Motor neuron (in vitro differentiated cells): ENCODE measurements at places on chromosomes 1 and 21. TPM values are rescaled to one million over a fixed set of nuclear protein-coding genes. Genes with fewer than 3 reads are reported as not detected.

GRCh38 chr1:231417513-231417912, 4.6 kb downstream of the EGLN1 start:
- ATAC-seq = no peak

DNA sequence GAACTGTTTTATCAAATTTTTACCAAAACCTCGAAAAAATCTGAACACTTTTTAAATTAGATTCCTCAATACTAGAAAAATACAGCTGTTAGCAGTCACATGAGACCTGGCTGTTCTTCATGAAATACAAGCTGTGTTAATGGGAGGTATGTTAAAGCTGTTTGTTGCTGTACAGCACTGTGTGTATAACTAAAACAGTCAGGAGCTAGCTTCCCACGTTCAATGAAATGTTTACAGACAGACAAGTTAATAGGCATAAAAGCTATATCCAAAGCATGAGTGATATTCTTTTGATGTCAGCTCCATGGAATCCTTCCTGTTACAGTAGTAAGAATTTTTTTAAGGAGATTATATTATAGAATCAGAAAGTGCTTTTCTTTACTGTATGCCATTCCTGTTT, 223.2 kb upstream of the FOXD3 start:
- no peak for ATAC-seq

DNA sequence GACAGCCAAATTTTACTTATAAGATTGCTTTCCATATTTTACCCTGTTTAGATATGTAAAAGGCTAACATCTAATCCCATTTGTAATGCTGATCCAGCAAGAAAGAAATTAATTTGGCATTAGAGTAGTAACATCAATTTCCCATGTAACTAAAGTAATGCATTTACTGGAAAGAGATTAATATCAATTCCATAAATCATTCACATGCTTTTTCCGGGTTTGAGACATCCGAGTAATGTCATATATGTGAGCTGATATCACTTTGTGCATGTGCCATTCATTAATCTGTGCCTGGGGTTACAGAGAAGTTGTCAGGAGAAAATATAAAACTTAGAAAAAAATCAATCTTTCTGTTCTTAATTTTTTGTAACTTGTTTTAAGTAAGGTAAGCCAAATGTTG, 206.1 kb downstream of the AGBL4 start:
- no peak for ATAC-seq

DNA sequence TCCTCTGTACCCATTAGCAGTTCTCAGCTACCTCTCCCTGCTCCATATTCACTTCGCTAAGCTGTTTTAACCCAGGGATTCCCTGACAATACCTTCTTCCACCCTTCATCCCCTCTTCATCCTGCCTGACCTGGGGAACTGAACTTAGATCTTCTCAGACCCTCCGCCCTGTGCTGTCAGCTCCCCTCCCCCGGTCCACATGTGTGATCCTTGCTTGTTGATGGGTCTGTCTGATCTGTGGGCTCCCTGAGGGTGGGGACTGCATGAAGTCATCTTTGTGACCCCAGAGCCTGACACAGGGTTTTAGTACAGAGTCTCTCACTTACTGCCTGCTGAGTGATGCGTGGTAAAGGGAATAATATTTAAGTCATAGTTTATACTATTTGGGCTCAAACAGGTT, 11.8 kb downstream of the CHAF1B start:
- ATAC-seq = no peak

DNA sequence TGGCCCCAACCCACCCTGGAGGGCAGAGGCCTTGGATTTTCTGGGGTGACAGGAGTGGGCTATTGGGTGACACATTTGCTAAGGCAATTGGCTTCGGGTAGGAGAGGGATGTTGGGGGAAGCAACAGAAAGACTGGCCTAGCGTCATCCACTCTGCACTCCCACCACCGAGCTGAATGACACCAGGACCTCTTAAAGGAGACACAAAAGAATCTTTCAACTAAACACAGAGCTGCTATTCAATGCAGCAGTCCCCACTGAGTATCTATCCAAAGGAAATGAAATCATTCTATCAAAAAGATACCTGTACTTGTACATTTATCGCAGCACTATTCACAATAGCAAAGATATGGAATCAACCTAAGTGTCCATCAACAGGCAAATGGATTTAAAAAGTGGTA, 6.2 kb downstream of the TFF2 start:
- no peak for ATAC-seq

Gene HMCN1
- total RNA-seq = 11.3 and 15.4 TPM in 2 replicates

GRCh38 chr1:119291611-119292206, 76.9 kb upstream of the HAO2 start:
- no peak for ATAC-seq

GRCh38 chr1:54498383-54499096, 49.5 kb upstream of the ACOT11 start:
- peak; percentile 47 for ATAC-seq

DNA sequence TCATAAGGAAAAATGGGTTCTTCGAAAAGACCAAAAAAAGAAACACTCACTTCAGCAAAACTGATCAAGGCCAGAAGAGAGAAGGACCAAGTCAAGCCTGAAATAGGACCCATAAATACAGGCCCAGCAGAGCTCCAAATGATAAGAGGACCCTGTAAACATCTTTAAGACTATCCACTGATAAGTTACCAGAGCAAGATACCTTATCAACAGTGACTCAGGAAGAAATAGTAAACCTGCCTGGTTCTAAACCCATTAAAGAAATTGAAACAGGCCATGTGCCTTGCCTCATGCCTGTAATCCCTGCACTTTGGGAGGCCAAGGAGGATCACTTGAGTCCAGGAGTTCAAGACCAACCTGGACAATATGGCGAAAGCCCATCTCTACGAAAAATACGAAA, 81.8 kb upstream of the ERRFI1 start:
- no peak for ATAC-seq

DNA sequence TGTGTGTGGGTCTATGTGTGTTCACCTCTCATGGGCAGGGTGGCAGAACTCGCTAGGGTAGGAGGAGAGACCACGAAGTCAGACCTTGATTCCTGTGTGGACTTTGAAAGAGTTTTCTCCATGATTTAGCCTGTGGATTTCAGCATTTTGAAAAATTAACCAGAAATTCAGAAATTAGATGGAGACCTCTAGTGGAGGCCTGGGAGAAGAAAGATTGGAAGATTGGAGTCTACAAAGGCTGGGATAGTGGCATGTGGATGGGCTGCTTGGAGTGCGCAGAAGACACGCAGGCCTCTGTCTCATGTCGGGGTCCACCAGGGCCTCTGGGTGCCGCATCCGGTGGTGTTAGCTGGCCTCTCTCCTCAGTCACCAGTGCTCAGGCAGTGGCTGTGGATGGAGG, 18.9 kb upstream of the IGSF5 start:
- ATAC-seq = no peak

- ATAC-seq = no peak
These were observed 38.6 kb upstream of the MAGOH start for GRCh38 chr1:53276902-53277281.

GRCh38 chr21:24823247-24823646, 784.0 kb downstream of the MRPL39 start:
- no peak for ATAC-seq

DNA sequence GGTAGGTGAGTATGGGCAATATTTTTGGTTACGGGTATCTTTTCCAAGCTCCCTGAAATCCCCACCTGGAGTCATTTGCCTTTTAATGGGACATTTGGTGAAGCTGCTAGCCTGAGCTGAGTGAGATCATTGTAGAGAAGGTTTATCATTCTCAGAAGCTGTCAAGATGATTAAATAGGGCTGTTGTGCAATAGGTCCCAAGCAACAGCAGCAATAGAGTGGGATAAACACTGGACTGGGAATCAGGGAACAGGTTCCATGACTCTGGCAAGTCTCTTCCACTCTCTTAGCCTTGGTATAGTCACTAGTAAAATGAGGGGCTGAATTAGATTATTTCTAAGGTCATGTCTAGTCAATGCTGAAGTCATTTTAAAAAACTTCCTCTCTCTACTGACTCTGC, 30.3 kb upstream of the FAM78B start:
- peak; percentile 62 for ATAC-seq

Gene PGBD5
- total RNA-seq = 7.1 and 9.3 TPM in 2 replicates

GRCh38 chr1:188615321-188615720, 1786.6 kb downstream of the PLA2G4A start:
- no peak for ATAC-seq

DNA sequence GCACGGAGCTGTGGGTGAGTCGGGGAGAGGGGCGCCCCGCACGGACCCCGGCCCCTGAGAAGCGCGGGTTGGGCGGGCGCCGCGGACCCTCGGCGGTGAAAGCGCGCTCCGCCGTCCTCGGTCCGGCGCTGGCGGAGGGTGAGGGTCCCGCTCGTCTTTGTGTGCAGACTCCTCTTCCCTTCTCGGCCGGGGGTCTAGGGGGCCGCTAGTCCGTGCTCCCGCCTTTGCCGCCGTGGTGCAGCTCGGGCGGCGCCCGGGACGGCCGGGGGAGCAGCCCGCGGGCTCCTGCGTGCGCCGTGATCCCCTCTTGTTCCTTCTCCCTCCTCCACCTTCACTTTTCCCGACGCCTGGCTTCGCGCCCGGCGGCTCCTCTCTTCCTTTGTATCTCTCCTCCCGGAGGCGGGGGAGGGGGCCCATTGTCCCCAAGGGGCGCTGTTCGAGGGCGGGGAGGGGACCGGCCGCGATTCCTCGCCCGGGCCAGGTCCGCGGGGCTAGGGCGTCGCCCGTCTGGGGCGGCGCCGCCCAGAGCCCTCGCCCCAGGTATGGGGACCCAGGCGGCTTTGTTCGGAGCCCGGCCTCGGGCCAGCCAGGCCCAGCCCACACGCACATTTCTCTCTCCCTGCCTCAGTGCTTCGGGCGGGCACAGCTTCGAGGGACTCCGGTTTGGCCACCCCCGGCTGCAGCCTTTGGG, 519 bp downstream of the FNBP1L start:
- peak; percentile 43 for ATAC-seq

DNA sequence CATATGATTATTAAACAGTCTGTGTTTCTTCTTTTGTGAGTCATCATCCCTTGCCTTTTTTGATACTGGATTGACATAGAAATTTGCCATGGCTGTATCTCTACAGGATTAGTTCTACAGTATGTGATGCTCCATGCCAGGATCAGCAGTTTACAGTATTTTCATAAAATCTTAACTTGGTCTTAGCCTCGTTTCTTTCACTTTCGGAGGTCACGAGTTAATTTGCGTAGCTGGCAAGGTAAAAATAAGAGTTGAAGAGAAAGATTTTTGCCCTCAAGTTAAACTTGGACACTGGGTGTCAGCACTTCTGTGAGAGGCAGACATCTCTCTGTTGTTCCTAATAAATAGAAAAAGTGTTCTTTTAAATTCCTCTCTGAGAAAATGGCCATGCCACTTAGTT, 79.1 kb downstream of the CACNA1E start:
- no peak for ATAC-seq

Gene EDN2
- 0.23 and 0.26 TPM in 2 replicates for total RNA-seq

DNA sequence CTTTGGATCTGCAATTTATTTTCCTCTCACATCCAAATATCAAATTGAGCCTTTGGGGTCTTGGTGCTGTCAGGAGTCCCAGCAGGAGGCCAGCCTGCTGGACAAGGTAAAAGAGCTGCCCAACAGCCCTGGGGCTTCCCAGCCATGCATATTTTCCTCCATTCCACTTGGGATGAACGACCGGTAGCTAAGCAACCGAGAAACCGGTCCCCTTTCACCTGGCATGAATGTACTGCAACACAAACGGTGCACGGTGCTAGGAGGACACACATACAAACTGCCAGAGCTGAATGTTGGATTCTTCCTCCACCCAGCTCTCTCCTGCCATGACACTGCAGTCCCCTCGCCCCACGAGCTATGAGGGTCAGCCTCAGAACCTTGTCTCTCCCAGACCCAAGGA, 42.7 kb downstream of the BCAR3 start:
- peak; percentile 38 for ATAC-seq

DNA sequence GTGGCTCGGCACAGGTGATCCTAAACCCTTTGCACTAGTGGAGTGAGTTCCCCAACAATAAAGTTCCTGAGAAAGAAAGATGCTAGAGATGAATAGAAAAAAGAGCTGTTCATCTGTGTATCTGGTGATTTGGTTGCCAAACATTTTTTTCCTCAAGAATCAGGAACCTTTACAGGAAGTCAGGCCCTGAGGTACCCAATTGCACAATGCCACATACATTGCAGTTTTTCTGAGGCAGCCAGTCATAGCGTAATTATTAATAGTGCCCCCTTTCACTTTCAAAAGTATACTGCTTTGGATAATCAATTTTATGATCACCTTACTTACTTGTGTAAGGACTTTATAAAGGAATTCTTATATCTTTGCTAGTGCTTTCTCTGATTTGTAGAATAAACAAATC, 346.3 kb upstream of the POU3F1 start:
- no peak for ATAC-seq

Gene KLHDC9
- total RNA-seq = not detected in 2 replicates

DNA sequence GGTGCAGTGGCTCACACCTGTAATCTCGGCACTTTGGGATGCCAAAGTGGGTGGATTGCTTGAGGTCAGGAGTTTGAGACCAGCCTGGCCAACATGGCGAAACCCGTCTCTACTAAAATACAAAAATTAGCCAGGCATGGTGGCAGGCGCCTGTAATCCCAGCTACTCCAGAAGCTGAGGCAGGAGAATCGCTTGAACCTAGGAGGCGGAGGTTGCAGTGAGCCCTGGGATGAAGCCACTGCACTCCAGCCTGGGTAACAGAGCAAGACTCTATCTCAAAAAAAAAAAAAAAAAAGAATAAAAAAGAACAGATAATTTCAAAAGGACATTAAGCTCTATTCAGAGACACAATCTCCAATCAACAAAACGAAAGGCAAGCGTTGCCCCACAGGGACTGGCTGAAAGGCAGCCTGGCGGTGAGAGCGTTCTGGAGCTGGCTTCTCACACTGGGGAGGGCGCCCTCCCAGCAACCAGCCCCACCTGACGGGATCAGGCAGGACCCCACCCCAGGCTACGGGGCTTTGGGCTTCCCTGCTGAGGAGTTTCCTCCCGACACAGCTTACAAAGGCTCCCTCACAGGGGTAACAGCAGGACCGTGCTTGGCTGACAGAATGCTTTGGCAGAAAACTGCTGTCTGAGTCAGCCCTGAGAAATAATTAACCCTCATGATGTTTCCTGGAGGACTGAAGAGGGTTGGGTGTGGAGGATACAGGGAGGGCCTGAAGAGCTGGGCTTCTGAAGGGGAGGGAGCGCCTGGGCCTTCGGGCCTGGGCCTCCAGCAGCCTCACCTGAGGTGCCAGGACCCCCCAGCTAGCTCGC, 31.1 kb upstream of the SRP9 start:
- ATAC-seq = peak; percentile 99

Gene OR2M7
- total RNA-seq = not detected in 2 replicates

DNA sequence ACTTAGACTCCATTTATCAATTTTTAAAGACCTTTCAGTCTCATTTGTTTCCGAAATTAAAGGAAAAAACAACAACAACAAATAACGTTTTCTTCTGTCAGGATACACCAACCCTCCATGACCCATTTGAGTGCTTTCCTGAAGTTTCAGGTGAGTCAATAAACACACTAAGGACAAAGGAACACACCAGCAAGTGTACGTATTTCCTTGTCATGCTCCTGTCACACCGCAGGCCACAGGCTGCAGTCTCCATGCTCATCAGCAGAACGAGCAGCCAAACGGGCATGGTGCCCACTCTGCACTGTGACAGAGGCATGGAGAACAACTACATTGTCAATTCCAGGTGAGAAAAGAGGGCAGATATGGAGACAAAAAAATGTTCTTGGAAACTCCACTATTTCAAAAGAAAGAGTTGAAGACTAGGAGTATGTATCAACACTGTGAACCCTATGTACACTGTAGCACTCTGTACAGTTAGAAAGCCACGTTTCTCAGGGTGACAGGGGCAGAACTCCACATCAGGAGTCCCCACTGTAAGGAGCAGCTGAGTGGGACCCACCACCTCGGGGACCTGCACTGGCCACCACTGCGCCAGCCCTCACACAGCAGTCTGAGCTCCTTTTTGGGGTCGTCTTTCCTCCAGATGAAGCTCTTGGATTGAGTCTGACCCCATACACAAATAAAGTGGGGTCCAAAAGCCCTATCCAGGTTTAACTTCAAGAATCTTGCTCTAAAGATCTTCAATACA, 2.6 kb downstream of the PTTG1IP start:
- ATAC-seq = no peak
